ENCODE measurements at places on chromosomes 5 and 9.

DNA sequence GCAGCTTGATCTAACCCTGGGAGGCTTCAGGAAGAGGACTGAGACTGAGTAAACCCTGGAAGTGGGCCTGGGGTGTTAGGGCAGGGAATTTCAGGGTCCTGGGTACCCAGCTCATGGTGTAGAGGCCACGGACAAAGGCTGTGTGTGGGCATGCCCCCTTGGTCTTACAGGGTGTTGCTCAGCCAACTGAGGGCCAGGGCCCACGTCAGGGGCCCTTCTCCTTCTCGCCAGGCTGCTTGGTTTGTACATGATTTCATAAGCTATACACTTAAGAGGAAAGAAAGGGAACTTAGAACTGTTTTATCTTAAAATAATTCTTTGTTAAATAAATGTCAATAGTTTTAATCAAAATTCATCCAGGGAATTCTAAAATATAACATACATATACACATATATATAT is 95.4 kb downstream of the TLE4 start:
- H3K27me3 ChIP-seq: no peaks in the 10 kb centered on the region
- DNase-seq: no peak
- H3K4me1 ChIP-seq: peaks cover 6% of the 10 kb centered on the region

DNA sequence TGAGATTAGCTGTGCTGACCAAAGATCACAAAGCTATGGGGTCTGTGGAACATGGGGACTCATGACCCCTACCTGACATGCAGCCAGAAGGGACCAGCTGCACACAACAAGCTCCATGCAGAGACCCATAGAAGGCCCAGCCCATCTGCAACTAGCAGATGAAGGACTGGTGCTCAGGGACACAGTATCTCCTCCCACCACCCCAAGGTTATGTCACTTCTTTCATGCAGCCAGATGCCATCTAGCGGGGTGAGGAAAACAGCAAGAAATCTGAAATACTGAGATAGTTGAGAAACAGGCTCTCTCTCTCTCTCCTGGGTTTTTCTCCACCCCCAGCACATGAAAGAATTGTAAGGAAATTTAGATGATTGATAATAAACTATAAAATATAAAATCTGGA is 161.3 kb upstream of the DAPK1 start:
- H3K27me3 ChIP-seq: peaks cover 11% of the 10 kb centered on the region
- no peak overlapping the region for H3K4me3 ChIP-seq
- DNase-seq: no peak
- no peak overlapping the region for H3K27ac ChIP-seq
- no peaks in the 10 kb centered on the region for H3K36me3 ChIP-seq

DNA sequence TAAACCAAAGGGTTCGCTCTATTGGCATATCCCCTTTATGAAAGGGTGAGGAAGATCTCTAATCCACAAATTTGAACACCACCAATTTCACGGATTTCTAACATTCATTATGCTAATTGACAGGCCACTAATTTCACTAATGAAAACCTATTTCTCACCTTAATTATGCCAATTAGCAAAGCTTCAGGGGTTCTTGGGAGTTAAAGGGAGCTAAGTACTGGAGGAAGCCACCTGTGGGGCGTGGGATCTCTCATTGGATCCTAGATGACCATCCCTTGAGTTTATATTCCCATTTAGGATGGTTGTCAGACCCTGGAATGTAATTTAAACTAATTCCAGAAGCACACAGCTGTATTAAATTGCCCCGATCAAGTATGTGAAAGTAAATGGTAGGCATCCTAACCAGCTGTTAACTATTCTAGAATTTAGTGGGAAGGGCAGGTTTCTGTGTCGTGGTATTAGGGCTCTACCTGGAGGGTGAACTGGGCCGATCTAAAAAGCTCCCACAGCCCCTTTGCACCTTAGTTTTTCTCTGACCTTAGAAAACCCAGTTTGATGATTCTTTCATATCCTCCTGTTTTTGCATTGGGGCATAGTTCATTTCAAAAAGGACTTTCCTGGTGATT is 77.1 kb downstream of the C9orf152 start:
- H3K36me3 ChIP-seq: no peaks in the 10 kb centered on the region
- H3K27me3 ChIP-seq: no peaks in the 10 kb centered on the region
- H3K27ac ChIP-seq: no peak overlapping the region
- H3K4me3 ChIP-seq: no peak overlapping the region

DNA sequence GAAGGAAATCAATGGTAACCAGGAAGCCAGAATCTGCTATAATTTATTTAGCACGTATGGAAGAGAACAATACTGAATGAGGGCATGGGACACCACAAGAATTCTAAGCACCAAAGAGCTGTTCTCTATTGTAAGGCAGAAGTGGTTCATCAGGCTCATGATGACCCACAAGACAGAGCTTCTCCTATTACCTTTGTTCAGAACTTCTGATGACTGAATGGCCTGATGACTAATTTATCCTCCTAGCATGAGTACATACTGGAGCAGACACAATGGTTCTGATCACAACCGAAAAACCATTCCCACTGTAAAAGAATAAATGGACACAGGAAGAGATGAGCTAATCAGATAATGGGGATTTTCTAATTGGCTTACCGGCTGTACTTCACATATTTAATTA is 329.8 kb upstream of the PDE4D start:
- H3K4me3 ChIP-seq: no peak overlapping the region
- no peak for DNase-seq
- no peaks in the 10 kb centered on the region for H3K36me3 ChIP-seq
- no peaks in the 10 kb centered on the region for H3K27me3 ChIP-seq

DNA sequence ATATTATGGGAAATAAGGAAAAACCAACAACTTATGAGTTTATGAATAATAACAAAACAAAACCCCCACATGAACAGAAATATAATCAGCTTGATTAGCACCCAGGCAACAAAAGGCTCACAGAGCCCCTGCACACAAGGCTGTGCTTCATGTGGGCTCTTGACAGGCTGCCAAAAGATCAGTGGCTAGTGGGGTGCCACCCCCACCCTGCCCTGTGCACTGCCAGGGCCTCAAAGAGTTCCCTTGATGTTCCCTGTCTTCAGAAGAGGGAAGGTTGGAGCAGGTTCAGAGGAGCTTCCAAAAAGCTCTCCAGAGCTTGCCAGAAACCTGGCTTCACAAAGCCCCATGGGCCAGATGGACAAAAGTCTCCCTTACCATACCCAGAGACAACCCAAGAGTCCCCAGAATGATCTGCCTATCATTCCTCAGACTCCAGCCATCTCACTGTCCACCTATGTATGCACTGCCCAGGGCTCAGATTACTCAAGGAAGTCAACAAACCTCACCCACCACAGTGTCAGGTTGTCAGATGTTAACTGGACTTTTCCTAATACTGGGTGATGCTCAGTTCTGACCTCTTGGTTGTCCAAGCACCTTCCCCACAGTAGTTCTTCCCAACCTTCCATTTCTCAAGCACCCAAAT is 87.5 kb downstream of the SIL1 start:
- H3K27ac ChIP-seq: no peak overlapping the region
- no peak for DNase-seq
- H3K36me3 ChIP-seq: no peaks in the 10 kb centered on the region
- no peak overlapping the region for H3K4me3 ChIP-seq
- H3K27me3 ChIP-seq: no peaks in the 10 kb centered on the region

DNA sequence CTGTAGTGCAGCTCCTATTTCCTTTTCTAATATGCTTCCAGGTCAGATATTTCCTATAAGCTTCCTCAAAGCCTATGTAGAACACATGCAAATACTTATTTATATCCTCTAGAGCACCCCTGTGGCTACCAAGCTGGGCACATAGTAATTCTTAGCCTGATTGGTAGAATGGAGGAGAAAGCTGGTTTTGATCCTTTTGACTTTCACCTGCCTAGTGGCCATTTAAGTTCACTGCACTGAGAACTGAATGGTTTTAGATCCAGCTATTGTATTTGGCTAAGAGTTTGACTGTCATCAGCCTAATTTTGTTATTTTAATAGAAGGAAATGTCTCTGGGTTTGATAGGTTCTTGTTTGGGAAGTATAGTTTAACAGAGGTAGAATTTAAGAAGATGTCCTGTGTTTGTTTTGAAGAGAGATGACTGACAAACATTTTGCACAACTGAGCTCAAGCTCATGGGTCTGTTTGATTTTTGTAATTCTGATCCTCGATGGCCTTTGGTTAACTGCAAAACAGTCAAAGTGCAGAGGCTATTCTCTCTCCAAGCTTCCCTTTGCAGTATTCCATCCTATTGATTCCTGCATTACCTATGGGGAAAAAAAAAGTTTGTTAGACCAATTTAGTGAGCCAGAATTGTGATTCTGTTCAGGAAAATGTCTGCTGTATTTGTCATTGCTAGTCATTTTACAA is 85.4 kb downstream of the KCNN2 start:
- DNase-seq: no peak
- H3K27me3 ChIP-seq: no peaks in the 10 kb centered on the region
- H3K4me1 ChIP-seq: no peaks in the 10 kb centered on the region
- H3K27ac ChIP-seq: no peak overlapping the region
- H3K4me3 ChIP-seq: no peak overlapping the region

- peaks cover 2% of the 10 kb centered on the region for H3K27me3 ChIP-seq
- no peaks in the 10 kb centered on the region for H3K4me1 ChIP-seq
- no peak overlapping the region for H3K4me3 ChIP-seq
- H3K27ac ChIP-seq: no peak overlapping the region
Measured at GRCh38 chr9:97406620-97407177, 5.2 kb upstream of the TDRD7 start.

Data from natural killer cell (primary cell).